Nephron progenitor cell (in vitro differentiated cells): ENCODE measurements at places on chromosomes 5 and 9.

DNA sequence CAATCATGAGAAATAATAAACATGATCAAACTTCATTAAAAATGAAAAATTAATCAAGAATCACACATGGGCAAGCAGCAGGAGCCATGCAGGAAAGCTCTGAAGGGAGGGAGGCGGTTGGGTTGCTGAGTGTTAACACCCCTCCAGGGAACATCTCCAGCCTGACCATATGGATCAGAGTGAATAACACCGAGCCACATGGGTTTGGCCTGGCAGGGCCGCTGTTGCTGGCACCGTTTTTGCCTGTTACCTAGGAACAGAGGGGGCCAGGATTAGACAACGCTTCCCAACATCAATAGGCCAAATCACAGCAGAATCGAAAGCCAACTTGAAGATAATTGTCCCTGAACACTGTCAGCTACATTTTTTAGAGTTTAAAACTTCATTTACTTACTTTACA lies 160.2 kb downstream of the DENND1A start:
- H3K36me3 ChIP-seq, result no peaks in the 10 kb centered on the region
- peak overlapping the region; percentile 4 for H3K27ac ChIP-seq
- no peaks in the 10 kb centered on the region for H3K27me3 ChIP-seq
- H3K4me1 ChIP-seq, result peaks cover 62% of the 10 kb centered on the region

DNA sequence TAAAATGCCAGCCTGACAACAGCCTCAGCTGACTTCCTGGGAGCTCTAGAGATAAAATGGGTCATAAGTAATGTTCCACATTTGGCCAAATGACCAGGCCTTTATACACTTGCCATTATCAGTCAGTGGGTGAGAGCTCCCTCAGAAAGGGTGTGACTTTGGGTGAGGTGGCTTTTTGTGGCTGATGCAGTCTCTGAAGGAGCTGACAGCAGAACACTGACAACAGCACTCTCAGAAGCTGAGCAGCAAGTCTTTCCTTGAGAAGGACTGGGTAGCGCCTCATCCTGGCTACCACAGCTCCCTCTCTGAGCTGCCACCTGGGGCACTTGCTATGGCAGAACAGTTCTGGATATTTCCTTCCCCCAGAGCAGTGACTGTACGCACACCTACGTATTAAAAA lies 22.0 kb upstream of the GNAQ start:
- H3K27me3 ChIP-seq, result no peaks in the 10 kb centered on the region
- H3K4me1 ChIP-seq, result no peaks in the 10 kb centered on the region
- H3K36me3 ChIP-seq, result no peaks in the 10 kb centered on the region
- no peak overlapping the region for H3K27ac ChIP-seq

- no peaks in the 10 kb centered on the region for H3K4me1 ChIP-seq
- no peak overlapping the region for H3K27ac ChIP-seq
- no peak for DNase-seq
- H3K27me3 ChIP-seq, result peaks cover 3% of the 10 kb centered on the region
Measured at GRCh38 chr5:78133423-78133822, 161.1 kb downstream of the AP3B1 start.

GRCh38 chr5:143350751-143351602 lies 52.5 kb downstream of the NR3C1 start:
- DNase-seq, result no peak
- peaks cover 10% of the 10 kb centered on the region for H3K4me1 ChIP-seq
- H3K27me3 ChIP-seq, result no peaks in the 10 kb centered on the region
- no peaks in the 10 kb centered on the region for H3K36me3 ChIP-seq
- H3K4me3 ChIP-seq, result no peak overlapping the region
